Neural crest cell (in vitro differentiated cells): ENCODE measurements at places on chromosomes 5 and 9. TPM values are rescaled to one million over a fixed set of nuclear protein-coding genes. Genes with fewer than 3 reads are reported as not detected.

The RNF183 gene
- total RNA-seq: not detected in 2 replicates

DNA sequence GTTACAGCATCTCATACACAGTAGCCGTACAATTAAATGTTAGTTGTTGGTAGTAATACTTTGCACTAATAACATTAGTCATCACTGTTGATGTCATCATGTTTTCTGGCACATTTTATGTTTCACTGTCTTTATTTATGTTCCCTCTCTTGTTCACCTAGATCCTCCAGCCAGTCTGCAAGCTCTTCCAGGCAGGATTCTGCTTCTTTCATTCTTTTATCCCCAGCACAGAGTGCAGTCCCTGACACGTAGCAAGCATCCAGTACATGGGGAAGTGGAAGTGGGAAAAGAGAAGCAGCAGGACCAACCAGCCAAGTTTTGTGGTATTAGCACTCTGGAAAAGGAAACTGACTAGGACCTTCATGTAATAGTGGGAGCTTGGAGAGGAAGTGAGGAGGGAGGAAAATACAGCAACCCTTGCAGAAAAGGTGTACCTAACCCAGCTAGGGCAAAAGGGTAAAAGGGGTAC, 89.7 kb upstream of the SLC44A1 start:
- DNase-seq: no peak

The SLC34A1 gene
- total RNA-seq: 0.16 TPM in 1 of 2 replicates, not detected in the other

The PCDHGA5 gene
- 0.32 and 0.51 TPM in 2 replicates for total RNA-seq

DNA sequence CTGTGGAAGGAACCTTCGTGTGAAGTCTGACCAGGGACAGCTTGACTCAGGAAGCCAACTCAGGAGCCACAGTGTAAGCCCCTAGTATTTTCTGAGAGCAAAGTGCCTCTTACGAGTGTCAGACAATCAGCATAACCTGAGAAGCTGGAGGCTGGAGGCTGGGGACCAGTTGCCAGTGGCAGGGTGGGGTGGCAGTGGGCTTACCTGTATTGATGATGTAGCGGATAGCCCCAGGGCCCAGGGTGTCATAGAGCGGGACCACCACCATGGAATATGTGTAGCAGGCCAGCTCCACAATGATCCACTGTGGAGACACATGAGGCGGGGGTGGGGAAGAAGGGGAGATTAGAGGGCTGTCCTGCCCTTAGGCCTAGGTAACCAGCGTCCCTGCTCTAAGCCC, 22.9 kb downstream of the ACSL6 start:
- DNase-seq: no peak

- no peak for DNase-seq
Measured at GRCh38 chr5:14417276-14417730, 164.3 kb upstream of the OTULINL start.

The DBH gene
- 0.59 and 0.75 TPM in 2 replicates for total RNA-seq

GRCh38 chr5:138824924-138825863, 49.9 kb downstream of the LRRTM2 start:
- no peak for DNase-seq

The TLR4 gene
- total RNA-seq: 1.3 and 2.2 TPM in 2 replicates

DNA sequence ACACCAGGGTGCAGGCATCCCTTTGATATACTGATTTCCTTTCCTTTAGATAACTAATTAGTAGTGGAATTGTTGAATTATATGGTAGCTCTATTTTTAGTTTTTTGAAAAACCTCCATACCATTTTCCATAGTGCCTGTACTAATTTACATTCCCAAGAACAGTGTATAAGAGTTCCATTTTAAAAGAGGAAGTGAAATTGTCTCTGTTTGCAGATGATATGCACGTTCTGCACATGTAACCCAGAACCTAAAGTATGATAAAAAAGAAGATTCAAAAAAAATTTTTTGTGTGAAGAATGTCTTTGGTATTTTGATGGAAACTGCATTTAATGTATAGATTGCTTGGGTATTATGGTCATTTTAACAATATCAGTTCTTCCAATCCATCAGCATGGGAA, 424.0 kb upstream of the CCNH start:
- no peak for DNase-seq

DNA sequence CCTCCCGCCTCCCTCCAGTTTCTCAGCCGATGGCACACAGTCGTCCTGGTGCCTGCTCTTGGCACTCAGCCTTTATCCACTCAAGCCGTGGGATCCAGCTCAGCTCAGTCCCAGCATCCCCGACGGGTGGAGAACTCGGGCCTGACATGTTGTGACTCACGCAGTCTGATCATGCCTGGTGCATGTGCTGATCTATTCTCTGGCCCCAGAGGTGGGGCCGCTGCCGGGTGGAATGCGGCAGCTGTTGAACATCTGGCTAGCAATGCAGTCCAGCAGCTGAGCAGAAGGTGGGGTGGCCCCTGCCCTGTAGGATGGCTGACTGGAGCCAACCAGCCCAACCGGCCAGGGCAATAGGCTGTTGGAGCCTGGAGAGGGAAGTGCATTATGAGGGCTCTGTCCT, 1.7 kb upstream of the AIF1L start:
- no peak for DNase-seq

GRCh38 chr5:157143127-157143971, 684 bp upstream of the MED7 start:
- DNase-seq: no peak

The MYOT gene
- not detected in 2 replicates for total RNA-seq

The CYLC2 gene
- not detected in 2 replicates for total RNA-seq

The PCDHA4 gene
- total RNA-seq: 9.0 and 9.9 TPM in 2 replicates

The FOXD1 gene
- 0.28 and 0.39 TPM in 2 replicates for total RNA-seq

GRCh38 chr5:131515348-131515747, 119.7 kb downstream of the RAPGEF6 start:
- DNase-seq: no peak

The GBGT1 gene
- total RNA-seq: 12.9 and 13.8 TPM in 2 replicates

The LVRN gene
- total RNA-seq: 0.34 and 0.56 TPM in 2 replicates

GRCh38 chr5:98927989-98928872, 576 bp downstream of the CHD1 start:
- peak; percentile 51 for DNase-seq
